Effector CD4-positive, alpha-beta T cell (primary cell): ENCODE measurements at places on chromosomes 2 and 18.

DNA sequence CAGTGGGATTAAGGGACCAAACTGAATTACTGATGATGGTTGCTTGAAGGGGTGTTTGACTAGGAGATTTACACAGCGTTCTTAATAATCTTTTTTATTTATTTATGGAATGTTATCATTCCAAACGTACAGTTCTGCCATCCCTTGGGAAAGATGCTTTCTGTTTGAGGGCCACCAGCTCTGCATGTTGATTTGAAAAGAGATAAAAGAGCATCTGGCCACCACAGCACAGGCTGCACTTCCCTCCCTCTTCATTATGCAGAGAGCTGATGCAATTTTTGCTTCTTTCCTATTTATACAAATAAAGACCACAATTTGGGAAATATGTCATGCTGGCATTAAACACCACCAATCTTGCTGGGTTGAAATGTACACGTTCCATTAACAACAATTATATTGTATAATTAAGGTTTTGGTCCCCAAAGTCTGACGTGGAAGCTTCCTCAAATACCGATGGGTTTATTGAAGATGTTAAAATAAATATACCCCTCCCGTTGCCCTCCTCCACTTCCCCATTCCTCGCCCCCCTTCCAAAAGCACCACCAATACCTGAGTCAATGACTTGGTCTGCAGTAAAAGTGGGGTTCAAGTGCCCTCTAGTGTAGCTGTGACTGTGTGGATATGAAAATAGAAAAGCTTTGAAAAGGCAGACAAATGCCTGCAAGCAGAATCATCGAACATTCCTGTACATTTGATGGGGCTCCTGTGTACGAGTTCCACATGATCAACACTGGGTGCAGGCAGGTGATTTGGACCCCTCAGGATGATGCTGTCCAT is 211.9 kb downstream of the HRH4 start:
- DNase-seq = no peak

DNA sequence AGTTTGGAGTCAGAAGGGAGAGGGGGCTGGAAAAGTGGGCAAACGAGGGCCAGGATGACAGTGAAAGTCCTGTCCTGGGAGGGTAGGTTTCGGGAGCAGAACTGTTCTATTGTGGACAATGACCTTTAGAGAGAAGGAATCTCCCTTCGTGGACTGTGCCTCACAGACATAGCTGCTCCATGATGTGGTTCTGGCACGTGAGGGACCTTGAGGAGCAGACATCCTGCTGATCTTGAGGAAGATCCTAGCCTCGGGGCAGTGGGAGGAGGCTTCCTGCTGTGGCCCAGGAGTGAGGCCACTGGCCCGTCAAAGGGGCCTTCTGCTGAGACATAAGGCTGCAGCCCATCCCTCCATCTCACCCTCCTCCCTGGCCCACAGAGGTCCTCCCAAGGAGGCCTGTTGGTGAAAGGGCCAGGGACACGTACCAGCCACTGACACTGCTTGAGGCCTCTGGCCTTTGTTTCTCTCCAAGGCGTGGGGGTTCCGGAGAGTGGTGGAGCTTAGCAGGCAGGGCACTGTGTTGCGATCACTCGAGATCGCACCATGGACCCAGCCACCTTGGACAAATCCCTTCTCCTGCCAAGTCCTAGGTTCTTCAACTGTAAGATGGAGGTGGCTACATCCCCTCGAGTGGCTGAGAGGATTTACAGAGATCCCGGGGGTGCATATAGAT is 167.2 kb downstream of the CELF4 start:
- no peak for DNase-seq

GRCh38 chr2:241177526-241178334 is 10.7 kb upstream of the ANO7 start:
- DNase-seq = no peak

- no peak for DNase-seq
Observed at GRCh38 chr2:220552790-220553535, 925.5 kb downstream of the SLC4A3 start.

DNA sequence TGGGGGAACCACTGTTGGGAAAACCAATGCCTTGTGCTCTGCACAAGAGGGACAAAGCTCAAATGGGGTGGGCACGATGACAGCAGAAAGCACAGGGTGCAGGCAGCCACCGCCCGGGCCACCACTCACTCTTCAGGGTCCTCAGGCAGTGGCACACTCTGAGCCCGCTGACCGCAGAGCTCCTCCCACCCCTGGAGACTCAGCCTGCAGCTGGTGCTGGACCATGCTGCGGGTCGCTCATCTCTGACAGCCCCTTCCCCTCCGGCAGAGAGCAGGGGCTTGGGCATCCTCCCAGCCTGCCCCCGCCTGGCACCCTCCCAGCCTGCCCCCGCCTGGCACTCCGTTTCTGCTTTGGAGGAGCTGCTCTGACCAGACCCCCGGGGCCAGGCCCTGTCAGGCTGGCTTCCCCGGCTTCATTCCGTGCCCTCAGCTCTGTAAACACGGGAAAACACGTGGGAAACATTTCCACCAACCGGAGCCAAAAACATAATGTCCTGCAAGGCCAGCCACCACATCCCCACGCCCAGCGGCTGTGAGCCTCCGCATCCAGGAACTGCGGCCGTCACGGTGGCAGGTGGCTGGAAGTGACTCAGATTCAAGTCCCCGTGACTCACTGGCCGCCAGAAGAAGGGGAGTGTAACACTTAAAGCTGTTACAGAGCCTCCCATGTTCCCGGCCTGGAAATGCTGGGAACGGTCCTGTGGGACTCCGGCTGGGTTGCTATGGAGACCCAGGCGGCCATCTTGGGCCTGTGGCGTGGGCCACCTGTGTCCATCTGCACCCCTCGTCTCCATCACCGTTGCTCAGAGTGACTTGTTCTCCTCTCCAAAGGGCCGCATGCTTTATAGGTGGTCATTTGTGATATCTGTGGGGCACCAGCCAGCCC is 6.8 kb upstream of the SNED1 start:
- DNase-seq = no peak

- no peak for DNase-seq
Observed at GRCh38 chr2:74578408-74578807, 23.9 kb downstream of the DOK1 start.

DNA sequence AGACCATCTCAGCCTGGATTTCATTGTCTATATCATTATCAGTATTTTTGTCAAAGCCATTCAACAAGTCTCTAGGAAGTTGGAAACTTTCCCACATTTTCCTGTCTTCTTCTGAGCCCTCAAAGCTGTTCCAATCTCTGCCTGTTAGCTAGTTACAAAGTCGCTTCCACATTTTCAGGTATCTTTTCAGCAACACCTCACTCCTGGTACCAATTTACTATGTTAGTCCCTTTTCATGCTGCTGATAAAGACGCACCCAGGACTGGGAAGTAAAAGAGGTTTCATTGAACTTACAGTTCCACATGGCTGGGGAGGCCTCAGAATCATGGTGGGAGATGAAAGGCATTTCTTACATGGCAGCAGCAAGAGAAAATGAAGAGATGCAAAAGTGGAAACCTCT is 9.3 kb upstream of the FIGLA start:
- no peak for DNase-seq

GRCh38 chr2:69304656-69305055 is 82.4 kb downstream of the GFPT1 start:
- no peak for DNase-seq
